Neural crest cell (in vitro differentiated cells): ENCODE measurements at places on chromosomes 7 and 10. TPM values are rescaled to one million over a fixed set of nuclear protein-coding genes. Genes with fewer than 3 reads are reported as not detected.

GRCh38 chr7:85693326-85693725 lies 506.5 kb upstream of the SEMA3D start:
- H3K36me3 ChIP-seq = no peaks in the 10 kb centered on the region
- H3K4me1 ChIP-seq = no peaks in the 10 kb centered on the region
- no peaks in the 10 kb centered on the region for H3K27me3 ChIP-seq
- no peak for DNase-seq

CDHR1 gene
- 19.8 and 23.0 TPM in 2 replicates for total RNA-seq

- peak; percentile 29 for DNase-seq
- H3K27me3 ChIP-seq = peaks cover 92% of the 10 kb centered on the region
- H3K36me3 ChIP-seq = no peaks in the 10 kb centered on the region
- H3K4me1 ChIP-seq = peaks cover 35% of the 10 kb centered on the region
- H3K27ac ChIP-seq = no peak overlapping the region
These were observed 2.4 kb downstream of the MKX start for GRCh38 chr10:27743012-27743876.

GRCh38 chr10:17802350-17802749 lies 6.8 kb upstream of the MRC1 start:
- DNase-seq = no peak
- no peak overlapping the region for H3K27ac ChIP-seq
- no peaks in the 10 kb centered on the region for H3K27me3 ChIP-seq
- no peaks in the 10 kb centered on the region for H3K36me3 ChIP-seq
- H3K4me1 ChIP-seq = no peaks in the 10 kb centered on the region

DNA sequence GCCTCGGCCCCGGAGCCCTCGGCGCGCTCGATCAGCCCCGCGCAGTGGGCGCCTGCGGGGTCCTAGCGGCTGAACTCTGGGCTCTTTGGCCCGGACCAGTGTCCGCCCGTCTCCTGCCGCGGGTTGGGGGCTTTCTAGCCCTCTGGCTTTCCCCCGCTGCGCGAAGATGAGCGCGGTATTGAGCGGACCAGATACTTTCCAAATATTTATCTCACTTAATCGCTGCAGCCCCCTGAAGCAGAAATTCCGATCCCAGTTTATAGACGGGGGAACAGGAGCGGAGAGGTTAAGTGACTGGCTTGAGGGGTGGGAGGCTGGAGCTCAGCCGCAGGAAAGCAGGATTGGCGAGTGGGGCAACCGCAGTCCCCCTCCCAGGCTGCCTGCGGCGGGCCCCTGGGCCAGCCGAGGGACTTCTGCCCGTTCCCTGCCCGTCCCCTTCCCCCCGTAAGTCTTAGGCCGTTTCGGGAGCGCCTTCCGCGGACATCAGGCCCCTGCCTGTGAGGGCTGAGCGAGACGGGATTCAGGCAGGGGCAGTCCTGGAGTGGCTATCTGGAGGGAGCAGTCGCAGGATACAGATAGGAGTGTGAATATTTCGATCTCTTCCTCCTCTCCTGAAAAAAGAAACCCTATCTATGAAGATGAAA lies 565 bp downstream of the STRIP2 start:
- no peaks in the 10 kb centered on the region for H3K36me3 ChIP-seq
- no peak for DNase-seq
- peaks cover 27% of the 10 kb centered on the region for H3K27me3 ChIP-seq
- peak overlapping the region; percentile 89 for H3K4me3 ChIP-seq
- H3K27ac ChIP-seq = peak overlapping the region; percentile 55

LRRN3 gene
- 6.1 and 7.1 TPM in 2 replicates for total RNA-seq

LIPJ gene
- total RNA-seq = not detected in 2 replicates

- H3K36me3 ChIP-seq = no peaks in the 10 kb centered on the region
- no peaks in the 10 kb centered on the region for H3K4me1 ChIP-seq
- no peak for DNase-seq
- no peak overlapping the region for H3K27ac ChIP-seq
- peaks cover 4% of the 10 kb centered on the region for H3K27me3 ChIP-seq
These were observed 18.8 kb downstream of the CAMK2B start for GRCh38 chr7:44306606-44307005.

DNA sequence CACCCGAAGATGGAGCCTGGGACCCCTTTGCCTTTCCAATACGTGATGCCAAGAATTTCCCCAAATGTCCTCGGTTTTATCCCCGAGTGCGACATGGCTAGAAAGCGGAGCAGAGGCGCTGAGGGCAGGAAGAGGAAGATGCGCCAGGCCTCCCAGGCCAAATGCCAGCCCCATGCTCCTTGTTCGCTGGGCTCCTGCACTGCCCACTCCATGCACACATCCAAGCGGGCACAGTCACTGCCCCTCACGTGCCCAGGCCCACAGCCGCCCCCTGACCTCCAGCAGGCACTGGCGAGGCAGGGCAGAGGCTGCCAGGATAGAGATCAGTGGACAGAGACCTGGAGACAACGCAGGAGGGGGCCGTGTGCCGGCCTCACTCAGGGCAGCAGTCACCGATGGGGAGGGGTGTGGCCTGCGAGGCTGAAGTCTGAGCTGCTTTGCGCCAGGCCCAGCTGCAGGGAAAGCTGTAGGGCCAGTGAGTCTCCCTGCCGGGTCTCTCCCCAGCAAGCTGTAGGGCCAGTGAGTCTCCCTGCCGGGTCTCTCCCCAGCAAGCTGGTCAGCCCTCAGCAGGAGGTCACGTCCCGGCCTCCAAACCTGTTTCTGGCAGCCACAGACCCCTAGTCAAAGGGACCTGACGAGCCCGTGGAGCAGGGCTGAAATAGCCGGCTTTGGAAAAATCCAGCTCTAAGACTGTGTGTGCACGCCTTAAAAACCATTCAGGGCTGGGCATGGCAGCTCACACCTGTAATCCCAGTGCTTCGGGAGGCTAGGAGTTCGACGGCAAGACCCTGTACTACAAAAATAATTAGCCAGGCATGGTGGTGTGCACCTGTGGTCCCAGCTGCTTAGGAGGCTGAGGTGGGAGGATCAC lies 100.6 kb upstream of the DIP2C start:
- H3K27ac ChIP-seq = no peak overlapping the region
- H3K36me3 ChIP-seq = peaks cover 4% of the 10 kb centered on the region
- H3K27me3 ChIP-seq = peaks cover 4% of the 10 kb centered on the region
- peak overlapping the region; percentile 19 for H3K4me3 ChIP-seq
- H3K4me1 ChIP-seq = peaks cover 6% of the 10 kb centered on the region
- DNase-seq = no peak

DNA sequence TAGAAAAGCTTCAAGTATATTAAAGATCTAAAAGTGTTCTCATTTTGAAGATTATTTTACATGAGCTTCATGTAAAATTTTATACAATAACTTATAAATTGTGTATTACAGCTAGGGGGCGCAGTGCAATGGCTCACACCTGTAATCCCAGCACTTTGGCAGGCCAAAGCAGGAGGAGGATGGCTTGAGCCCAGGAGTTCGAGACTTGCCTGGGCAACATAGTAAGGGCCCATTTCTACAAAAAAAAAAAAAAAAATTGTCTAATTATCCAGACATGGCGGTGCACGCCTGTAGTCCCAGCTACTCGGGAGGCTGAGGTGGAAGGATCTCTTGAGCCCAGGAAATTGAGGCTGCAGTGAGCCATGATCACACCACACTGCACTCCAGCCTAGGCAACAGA lies 16.6 kb downstream of the ACBD5 start:
- H3K4me1 ChIP-seq = no peaks in the 10 kb centered on the region
- peaks cover 5% of the 10 kb centered on the region for H3K36me3 ChIP-seq
- H3K27ac ChIP-seq = no peak overlapping the region
- peak; percentile 5 for DNase-seq
- no peak overlapping the region for H3K4me3 ChIP-seq
- no peaks in the 10 kb centered on the region for H3K27me3 ChIP-seq

AGBL3 gene
- total RNA-seq = 3.5 and 5.5 TPM in 2 replicates

DNA sequence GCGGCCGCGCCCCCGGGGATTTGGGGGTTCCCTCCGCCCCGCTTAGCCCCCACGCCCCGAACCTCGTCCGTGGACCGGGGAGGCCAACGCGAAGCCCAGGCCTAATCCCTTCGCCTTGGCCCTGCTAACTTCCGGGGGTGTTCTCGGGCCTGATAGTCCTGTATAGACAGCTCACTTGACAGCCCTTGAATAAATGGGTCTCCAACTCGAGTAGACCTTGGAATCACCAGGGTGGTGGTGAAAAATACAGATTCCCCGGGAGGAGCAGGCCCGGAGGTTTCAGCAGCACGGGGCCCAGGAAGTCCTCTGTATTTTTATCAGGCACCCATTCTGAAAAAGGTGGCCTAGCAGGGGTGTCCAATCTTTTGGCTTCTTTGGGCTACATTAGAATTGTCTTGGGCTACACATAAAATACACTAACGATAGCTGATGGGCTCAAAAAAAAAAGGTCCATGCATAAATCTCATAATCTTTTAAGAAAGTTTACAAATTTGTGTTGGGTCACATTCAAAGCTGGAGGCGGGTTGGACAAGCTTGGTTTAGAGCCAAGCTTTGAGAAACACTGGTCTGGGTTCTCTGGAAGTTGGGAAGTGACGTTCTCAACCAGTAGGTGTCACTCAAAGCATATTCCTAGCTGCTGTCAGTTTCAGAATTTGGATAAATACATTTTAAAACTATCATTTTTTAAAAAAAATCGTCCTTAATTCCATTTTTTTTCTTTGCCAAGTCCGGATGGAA lies 221.7 kb downstream of the PHTF2 start:
- peak; percentile 34 for DNase-seq
- no peaks in the 10 kb centered on the region for H3K27me3 ChIP-seq
- peaks cover 24% of the 10 kb centered on the region for H3K4me1 ChIP-seq
- H3K36me3 ChIP-seq = no peaks in the 10 kb centered on the region
- no peak overlapping the region for H3K27ac ChIP-seq

ATOH7 gene
- total RNA-seq = 0.20 and 0.84 TPM in 2 replicates

- no peaks in the 10 kb centered on the region for H3K36me3 ChIP-seq
- DNase-seq = no peak
- no peaks in the 10 kb centered on the region for H3K27me3 ChIP-seq
- H3K4me3 ChIP-seq = no peak overlapping the region
- no peak overlapping the region for H3K27ac ChIP-seq
These were observed 214.0 kb upstream of the DKK1 start for GRCh38 chr10:52100011-52100547.

DNA sequence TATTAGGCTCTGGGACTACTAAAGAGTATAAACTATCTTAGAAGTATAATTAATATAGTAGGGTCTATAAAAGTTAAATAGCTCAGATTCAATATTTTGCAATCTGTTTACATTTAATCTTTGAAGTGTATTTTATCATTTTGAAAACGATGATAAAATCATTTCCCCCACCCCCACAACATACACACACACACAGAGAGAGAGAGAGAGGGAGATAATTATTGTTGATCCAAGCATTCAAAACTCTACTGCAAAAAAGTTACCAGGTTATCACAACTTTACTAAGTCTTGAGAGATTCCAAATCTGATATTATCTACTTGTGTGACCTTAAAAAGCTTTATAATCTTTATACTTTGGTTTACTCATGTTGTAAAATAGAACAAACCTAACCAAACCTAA lies 14.0 kb downstream of the ZNF800 start:
- H3K27me3 ChIP-seq = no peaks in the 10 kb centered on the region
- peaks cover 3% of the 10 kb centered on the region for H3K4me1 ChIP-seq
- no peak for DNase-seq
- H3K4me3 ChIP-seq = no peak overlapping the region
- no peak overlapping the region for H3K27ac ChIP-seq
- peaks cover 11% of the 10 kb centered on the region for H3K36me3 ChIP-seq

DNA sequence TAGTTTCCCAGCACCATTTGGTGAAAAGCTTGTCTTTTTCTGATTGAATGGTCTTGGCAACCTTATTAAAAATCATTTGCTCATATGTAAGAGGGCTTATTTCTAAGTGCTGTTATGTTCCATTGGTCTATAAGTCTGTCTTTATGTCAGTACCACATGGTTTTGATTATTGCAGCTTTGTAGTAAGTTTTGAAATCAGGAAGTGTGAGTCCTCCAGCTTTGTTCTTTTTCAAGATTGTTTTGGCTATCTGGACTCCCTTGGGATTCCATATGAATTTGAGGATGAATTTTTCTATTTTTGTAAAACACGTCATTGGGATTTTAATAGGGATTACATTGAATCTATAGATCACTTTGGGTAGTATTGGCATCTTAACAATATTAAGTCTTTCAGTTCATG lies 5.4 kb downstream of the KIF11 start:
- no peak overlapping the region for H3K4me3 ChIP-seq
- no peak overlapping the region for H3K27ac ChIP-seq
- no peaks in the 10 kb centered on the region for H3K27me3 ChIP-seq

DNA sequence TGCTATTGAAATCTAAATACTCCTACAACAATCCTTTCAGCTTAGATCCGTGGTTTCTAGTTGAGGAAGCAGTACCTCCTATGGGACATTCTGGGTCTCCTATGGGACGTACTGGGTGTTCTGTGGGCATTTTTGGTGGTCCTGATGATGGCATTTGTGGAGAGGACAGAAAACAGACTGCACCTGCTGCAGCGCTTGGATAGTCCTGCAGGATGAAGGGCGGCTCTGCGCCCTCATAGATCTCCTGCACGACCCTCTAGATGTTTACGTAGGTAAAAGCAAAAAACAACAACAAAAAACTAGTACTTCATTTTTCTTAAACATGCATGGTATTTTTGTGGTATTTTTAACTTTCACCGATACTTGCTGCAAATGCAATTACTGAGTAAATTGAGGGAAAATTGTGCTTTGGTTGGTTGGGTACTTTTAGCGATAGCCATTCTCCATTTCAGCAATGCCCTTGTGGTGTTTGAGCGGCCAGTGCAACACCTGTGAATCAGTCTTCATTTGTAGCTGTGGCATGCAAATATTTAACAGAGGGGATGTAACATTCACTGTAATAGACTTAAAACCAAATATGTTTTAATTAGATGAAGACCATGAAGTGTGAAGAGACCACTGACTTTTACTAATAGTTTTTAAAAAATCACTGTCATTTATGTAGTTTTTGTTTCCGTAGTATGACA lies 461.2 kb downstream of the SDK1 start:
- DNase-seq = no peak
- no peaks in the 10 kb centered on the region for H3K4me1 ChIP-seq

DNA sequence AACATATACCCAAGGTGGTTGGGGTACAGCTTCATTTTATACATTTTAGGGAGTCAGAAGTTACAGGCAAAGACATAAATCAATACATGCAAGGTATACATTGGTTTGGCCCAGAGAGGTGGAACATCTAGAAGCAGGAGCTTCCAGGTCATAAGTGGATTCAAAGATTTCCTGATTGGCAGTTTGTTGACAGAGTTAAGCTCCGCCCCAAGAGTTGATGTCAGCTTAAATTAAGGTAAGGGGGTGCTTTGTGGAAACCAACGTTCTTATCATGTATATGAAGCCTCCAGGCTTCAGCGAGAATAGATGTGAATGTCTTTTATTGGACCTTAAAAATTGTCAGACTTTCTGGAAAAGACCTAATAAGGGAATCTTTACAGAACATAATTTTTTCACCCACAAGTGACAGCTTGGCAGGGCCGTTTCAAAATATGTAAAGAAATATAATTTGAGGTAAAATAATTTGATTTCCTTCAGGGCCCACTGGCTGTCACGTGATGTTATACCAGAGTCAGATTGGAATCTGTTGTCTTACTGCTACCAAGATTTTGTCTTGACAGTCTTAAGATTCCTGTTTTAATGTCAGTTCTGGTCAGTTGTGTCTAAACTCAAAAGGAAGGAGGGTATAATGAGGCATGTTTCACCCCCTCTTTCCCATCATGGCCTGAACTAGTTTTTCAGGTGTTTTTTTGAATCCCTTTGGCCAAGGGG lies 6.3 kb upstream of the PANK1 start:
- no peaks in the 10 kb centered on the region for H3K36me3 ChIP-seq
- H3K27me3 ChIP-seq = no peaks in the 10 kb centered on the region
- no peak for DNase-seq
